Activated CD4-positive, alpha-beta T cell treated with anti-CD3 and anti-CD28 coated beads, Interleukin-2, amount 10 ng/mL, durations not matched to agents 24 days and 14 days (primary cell): ENCODE measurements at places on chromosomes 6 and 20. TPM values are rescaled to one million over a fixed set of nuclear protein-coding genes. Genes with fewer than 3 reads are reported as not detected.

- no peak for DNase-seq
These were observed 28.4 kb upstream of the MAFB start for GRCh38 chr20:40717343-40717865.

- DNase-seq = no peak
These were observed 291.9 kb downstream of the PLCB1 start for GRCh38 chr20:8424010-8424409.

- no peak for DNase-seq
These were observed 6.5 kb downstream of the PRPH2 start for GRCh38 chr6:42715871-42716270.

DNA sequence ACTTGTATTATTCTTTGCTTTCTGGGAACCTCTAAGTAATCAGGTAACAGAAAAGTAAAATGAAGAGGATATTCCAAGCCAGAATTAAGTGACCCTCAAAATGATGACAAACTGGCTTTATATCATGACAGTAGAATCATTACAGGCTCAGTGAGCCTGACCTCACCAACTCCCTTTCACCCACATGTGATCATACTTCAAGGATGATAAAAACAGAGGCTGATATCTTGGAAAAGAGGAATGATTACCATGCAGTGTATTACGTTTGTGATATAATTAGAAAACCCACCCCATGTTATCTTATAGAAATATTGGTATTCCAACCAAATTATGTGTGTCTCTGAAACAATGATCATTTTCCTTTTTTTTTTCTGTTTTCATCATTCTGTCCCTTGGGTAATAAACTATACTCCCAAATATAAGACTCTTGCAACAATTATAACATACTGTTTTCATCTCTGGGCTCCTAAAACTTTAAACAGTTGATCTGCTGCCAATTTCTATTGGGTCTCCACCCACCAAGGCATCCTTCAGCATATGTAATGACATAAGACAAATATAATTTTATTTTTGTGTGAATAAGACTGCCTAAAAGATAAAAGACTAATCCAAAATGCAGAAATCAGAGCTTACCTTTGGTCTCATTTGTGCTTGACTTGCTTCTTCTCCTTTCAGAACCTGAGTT, 115.7 kb downstream of the DST start:
- no peak for DNase-seq

GRCh38 chr20:35637276-35637675, 21.6 kb downstream of the SPAG4 start:
- no peak for DNase-seq

DNA sequence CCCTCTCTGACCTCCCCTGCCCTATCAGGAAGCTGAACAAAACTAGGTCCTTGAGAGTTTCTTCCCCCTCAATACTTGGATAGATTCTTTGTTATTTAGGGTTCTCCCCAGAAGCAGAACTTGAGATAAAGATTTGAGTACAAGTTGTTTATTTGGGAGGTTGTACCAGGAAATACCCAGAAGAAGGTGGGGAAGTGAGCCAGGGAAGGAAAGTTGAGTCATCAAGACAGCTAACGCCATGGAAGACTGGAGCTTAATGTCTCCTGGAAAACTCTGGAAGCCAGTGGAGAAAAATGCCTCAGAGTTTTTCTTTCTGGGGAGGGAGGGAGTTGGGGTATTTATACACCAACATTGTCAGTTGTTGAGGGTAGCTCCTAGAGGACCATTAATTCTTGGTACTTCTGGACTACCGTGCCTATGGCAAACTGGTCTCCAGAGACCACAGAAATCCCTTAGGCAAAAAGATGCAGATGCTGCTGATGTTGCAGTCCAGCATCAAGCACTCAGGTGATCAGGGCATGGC, 102.6 kb upstream of the ZFP64 start:
- DNase-seq = no peak

- DNase-seq = no peak
These were observed 120.2 kb downstream of the QRSL1 start for GRCh38 chr6:106749609-106750008.

- DNase-seq = no peak
These were observed 44.2 kb upstream of the ARMC2 start for GRCh38 chr6:108803982-108804490.

The TRDN gene
- not detected in 2 replicates for total RNA-seq

The HSPA12B gene
- total RNA-seq = not detected in 2 replicates

The ARMH2 gene
- total RNA-seq = 0.30 and 0.31 TPM in 2 replicates
